ENCODE measurements at places on chromosomes 12 and 14.

DNA sequence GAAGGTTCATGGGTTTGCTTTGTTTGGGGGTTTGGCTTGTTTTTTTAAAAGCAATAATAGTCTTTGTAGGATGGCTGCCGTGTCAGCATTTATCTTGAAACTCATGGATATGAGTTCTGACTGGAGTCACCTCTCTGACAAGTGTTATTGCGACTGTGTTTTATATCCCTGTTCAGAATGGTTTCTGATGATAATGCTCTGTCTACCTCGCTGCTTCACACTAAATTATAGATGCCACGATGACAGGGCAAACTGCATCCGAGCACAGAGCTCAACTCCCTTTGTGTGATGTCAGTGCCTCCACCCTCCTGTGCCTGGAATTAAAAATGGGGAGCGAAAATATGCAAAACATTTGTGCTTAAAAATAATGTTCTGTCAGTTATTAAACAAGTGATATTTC is 250.8 kb downstream of the EGLN3 start:
- DNase-seq = no peak

DNA sequence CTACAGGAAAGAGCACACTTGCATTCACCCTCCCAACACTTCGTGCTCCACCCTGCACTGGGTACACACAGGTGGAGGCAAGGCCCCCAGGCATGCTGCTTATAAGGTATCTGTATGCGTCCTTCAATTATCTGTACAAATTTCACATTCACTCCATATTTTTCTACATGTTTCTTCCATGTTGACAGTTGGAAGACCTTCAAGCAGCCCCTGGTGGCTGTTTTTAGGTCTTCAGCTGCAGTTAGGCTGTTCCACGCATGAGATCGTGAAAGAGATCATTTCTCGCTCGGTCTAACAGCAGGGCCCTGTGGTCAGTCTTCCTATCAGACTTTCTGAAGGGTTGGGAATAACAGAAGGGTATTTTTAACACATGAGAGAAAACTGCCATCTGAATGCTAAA is 47.1 kb downstream of the PLXNC1 start:
- DNase-seq = no peak

- peak; percentile 52 for DNase-seq
These were observed 25.8 kb upstream of the STRAP start for GRCh38 chr12:15856097-15856982.

DNA sequence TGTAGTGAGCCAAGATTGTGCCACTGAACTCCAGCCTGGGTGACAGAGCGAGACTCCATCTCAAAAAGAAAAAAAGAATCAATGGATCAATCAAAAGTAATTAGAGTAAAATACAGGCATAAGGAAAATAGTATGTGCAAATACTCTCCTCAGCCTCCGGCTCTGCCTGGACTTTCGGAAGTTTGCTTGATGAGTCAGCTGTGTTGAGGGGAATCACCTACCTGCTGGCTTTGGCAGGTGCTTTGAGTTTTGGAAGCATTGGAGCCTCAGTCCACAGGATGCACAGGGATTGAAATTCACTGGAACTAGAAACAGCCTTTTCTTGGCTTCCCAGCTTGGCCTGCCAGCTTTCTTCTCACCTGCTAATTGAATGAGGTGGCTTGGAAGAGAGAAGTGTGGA is 268.2 kb downstream of the PCNX1 start:
- no peak for DNase-seq

DNA sequence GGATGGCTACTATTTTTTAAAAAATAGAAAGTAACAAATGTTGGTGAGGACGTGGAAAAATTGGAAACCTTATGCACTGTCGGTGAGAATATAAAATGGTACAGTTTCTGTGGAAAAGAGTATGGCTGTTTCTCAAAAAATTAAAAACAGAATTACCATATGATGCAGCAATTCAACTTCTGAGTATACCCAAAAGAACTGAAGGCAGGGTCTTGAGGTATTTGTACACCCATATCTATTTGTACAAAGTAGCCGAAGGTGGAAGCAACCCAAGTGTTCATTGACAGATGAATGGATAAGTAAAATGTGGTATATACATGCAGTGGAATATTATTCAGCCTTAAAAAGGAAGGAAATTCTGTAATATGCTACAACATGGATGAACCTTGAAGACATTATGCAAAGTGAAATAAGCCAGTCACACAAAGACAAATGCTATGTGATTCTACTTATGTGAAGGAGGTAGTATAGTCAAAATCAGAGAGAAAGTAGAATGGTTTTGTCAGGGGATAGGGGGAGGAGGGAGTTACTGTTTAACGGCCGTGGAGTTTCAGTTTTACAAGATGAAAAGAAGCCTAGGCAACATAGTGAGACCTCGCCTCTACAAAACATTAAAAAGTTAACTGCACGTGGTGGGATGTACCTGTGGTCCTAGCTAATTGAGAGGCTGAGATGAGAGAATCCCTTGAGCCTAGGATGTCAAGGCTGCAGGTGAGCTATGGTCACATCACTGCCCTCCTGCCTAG is 38.4 kb upstream of the CCT2 start:
- no peak for DNase-seq

GRCh38 chr12:69007101-69007854 is 74.3 kb upstream of the CPM start:
- peak; percentile 15 for DNase-seq

GRCh38 chr14:55401751-55402150 is 9.9 kb downstream of the ATG14 start:
- DNase-seq = no peak

- no peak for DNase-seq
These were observed 92.9 kb downstream of the KCNC2 start for GRCh38 chr12:75116646-75117198.

GRCh38 chr14:23877111-23877510 is 76.5 kb upstream of the DHRS4 start:
- DNase-seq = no peak

- DNase-seq = no peak
These were observed at the start of gene OTX2 for GRCh38 chr14:56810147-56810719. TSS of gene OTX2 (minus strand) at chr14:56810479. CDS start at chr14:56805456, 5,023 bp downstream.

DNA sequence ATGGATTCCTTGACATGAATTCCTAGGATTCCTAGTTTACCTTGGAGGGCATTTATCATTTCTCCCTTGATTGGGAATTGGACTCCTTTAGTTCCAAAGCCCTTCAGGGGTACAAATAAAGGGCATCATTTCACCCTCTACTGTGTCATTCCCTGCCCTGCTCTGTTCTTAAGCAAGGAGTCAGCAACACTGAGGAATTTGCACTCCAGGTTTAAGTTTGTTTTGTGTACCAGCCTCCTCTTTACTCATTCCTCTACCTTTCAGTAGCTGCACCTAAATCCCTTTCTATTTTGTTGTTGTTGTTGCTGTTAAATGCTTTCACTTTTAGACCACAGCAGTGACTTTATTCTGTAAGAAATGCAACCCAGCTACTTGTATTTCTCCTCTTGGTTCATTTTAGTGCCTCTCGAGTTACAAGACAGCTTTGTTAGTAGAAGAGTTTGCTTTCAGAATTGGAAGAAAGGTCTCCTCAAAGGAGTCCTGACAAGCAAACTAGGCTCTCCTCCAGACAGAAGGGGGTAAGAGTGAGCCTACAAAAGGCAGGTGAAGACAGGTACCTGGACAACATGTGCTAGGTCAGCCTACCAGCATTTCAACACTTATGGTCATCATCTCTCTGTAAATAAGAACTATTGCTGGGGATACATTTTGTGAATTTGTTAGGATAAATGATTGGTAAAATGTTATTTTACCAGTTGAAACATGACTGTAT is 90.0 kb downstream of the RMST start:
- DNase-seq = no peak

- no peak for DNase-seq
These were observed 59.1 kb downstream of the FBXW8 start for GRCh38 chr12:116969615-116970585.

DNA sequence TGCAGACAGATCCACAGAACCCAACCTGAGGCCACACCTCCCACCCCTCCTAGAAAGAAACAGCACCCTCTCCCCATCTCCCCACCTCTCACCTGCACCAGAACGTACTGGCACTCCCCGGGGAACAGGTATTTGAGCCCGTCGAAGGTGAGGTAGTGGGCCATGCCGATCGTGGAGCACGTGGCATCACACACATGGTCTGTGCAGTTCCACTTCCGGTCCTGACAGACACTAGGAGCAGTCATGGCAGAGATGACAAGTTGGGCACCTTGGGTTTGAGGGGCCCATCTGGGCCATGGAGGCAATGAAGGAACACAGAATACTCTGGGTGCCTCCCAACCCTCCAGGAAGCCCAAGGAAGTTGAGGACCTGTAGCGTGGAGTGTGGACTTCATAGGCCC is 89.5 kb upstream of the ANO2 start:
- no peak for DNase-seq

DNA sequence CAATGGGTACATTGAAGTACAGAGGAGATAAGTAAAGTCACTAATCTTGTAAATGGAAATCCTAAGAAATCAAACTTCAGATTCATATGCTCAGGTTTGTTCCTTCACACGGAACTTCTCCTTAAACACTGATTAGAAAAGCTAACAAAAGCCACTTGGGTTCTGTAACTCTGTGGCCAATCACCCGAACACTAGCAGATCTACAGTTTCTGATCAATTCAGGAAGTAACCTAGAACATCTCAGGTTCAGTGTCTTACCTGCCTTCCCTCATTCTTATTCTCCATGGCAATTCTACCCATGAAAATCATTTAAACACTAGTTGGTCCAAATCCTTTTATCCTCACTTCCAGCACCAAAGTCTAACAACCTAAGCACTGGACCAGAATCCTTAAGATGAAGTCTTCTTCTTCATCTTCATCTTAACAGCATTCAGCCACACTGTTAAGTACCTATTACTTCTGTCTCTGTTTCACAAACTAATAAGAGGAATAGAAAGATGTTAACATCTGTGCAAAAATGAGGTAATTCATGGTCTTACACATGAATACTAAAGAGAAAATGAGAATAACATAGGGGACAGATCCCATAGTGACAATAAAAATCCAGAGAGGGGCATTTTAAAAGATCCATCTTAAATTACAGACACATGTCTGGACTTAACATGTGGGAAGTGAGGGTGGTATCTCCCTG is 184.5 kb downstream of the SSPN start:
- DNase-seq = no peak

- DNase-seq = no peak
These were observed 58.8 kb downstream of the TRMT5 start for GRCh38 chr14:60922050-60922449.
